ENCODE measurements at places on chromosomes 7 and 10. TPM values are rescaled to one million over a fixed set of nuclear protein-coding genes. Genes with fewer than 3 reads are reported as not detected.

Gene ODAD2
- polyA plus RNA-seq = 0.61 TPM

Gene HMX3
- polyA plus RNA-seq = 1.5 TPM

Gene FAM180A
- polyA plus RNA-seq = not detected

Gene FAM25A
- polyA plus RNA-seq = not detected

Gene SFRP4
- polyA plus RNA-seq = 0.79 TPM

GRCh38 chr7:151689196-151689971, 169.7 kb upstream of the RHEB start:
- DNase-seq = no peak

DNA sequence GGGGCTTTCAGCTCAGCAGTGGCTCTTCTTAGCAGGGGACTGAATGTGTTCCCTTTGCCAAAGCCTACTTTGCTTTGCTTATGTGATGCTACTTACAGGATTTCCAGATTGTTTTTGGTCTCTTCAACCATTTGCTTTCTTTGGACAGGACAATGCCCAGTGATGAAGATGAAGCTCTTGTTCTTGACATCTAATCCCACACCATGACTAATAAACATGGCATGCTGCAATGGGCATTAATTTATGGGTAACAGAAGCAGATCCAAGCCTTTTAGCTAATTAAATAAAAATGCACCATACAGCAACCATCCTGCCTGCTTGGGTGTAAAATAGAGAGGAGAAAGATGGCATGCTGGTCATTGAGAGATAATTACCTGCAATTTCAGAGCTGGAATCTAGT, 175.5 kb upstream of the ITGB1 start:
- DNase-seq = no peak

GRCh38 chr7:67364441-67365017, 367.9 kb downstream of the TYW1 start:
- no peak for DNase-seq

- peak; percentile 89 for DNase-seq
These were observed 43.8 kb downstream of the EXOC6 start for GRCh38 chr10:92891885-92892690.

Data from large intestine (tissue), 12 donors.